Activated naive CD8-positive, alpha-beta T cell treated with anti-CD3 and anti-CD28 coated beads, Interleukin-2, amount 10 ng/mL, durations not matched to agents 7 days and 5 days (primary cell): ENCODE measurements at places on chromosomes 4 and X. TPM values are rescaled to one million over a fixed set of nuclear protein-coding genes. Genes with fewer than 3 reads are reported as not detected.

DNA sequence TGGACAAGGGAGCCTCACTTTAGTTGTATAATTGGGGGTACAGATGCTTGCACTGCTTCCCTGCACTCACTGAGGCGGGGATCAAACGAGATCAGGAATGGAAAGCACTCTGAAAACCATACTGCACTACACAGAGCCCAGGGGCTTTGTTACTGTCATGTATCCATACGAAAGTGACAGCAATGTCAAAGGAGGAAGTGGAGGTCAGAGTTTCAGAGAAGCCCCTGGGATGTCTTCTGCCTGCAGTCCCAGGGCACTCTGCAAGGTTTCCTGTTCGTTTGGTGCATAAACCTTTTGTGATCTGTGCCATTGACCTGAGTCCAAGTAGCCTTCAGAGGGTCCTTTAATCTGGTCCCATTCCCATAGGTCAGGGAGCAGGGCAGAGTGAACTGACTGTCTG lies 31.2 kb downstream of the RNF175 start:
- DNase-seq, result no peak

DNA sequence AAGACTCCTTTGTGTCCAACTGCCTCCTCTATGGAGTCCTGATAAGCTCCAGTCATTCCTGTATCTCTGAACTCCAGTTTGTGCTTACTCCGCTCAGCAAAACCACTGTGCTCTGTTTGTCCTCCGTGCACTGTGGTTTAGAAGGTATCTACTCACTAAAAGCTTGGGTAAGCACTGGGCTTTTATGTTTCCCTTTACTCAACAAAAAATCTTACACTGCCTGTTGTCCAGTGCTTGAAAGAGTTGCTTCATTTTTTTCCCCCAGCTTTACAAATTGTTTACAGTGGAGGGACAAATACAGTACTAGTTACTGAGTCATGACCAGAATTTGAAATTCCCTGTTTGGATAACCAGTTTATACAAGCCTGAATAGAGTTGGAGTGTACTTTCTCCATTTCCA lies 545.3 kb upstream of the FAT1 start:
- no peak for DNase-seq

DNA sequence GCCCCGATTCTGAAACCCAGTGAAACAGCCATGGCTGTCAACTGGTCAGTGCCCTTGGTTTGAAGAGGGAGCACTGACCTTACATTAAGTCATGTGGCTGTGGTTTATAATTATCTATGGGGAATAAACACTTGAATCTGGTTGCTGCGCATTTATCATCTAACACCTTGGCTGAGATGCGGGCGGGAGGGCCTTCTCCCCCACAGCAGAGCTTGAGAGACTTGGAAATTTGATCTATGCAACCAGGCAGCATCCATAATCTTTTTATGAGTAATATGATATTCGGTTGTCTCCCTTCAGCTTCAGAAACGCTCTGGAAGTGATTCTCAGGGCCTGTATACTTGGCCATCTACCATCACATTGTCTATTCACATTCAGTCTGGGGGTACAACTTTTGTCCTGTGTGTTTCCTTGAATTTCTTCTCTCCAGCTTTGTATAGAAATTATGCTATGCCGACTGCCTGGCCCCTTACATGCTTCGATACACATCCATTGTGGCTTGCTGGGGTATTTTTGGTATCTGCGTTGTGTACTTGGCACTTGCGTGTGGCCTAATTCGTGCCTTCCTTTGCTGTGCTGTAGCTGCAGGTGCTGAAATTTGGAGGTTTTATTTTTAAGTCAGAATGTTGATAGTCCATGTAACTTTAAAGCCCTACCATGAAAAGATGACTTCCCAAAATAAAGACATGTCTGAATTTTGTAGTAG lies 321.6 kb downstream of the ARHGAP10 start:
- no peak for DNase-seq

DNA sequence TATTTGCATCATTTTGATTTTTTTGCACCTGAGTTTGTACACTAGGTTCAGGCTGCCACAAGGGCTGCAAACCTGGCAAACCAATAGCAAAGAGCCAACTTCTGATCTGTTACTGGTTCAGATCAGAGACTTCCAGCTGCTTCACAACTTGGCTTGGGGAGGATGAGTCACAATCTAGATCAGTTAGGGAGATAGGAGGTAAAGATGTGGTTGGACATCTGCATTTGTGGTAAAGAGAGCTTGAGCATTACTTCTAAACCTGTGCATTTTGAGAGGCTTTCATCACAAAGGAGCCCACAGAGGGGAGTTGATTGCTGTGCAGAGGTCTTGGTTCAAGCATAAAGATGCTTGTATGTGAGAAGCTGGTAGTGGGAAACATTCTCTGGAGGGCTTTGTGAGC lies 34.5 kb downstream of the LINC00632 start:
- DNase-seq, result no peak

- no peak for DNase-seq
Measured at GRCh38 chrX:74431797-74432196, 10.5 kb downstream of the SLC16A2 start.

- DNase-seq, result no peak
Measured at GRCh38 chrX:107715331-107716117, 60.1 kb downstream of the TSC22D3 start.

DNA sequence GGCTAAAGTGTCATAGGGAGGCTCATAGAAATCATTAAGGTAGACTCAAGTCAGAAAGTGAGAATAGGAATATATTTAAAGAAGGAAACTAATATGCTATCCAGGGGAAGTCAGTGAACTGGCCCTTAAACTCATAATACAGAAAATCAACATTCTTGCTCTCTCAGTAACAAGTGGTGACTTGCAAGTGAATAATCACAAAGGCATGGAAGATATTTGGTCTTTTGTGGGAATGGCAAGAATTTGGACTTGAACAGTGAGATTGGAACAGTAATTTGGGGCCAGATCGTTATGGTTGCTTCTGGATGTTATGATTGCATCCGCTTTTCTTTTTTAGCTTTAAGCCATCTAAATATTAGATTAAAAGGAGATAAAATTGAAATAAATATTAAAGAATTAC lies 103.8 kb downstream of the TBC1D19 start:
- DNase-seq, result no peak

DNA sequence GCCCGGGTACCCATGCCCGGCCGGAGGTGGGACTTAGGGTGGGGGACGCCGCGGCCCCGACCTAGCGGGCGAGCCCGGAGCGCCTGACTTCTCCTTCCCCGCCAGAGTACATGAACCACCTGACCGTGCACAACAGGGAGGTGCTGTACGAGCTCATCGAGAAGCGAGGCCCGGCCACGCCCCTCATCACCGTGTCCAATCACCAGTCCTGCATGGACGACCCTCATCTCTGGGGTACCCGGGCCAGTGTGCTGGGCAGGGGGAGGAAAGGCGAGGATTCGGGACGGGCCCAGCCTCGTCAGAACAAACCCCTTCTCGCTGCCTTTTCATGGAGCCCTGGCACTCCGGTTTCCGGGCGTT lies 622 bp downstream of the TAFAZZIN start:
- peak; percentile 65 for DNase-seq

- DNase-seq, result no peak
Measured at GRCh38 chr4:39963656-39964055, 14.1 kb downstream of the PDS5A start.

DNA sequence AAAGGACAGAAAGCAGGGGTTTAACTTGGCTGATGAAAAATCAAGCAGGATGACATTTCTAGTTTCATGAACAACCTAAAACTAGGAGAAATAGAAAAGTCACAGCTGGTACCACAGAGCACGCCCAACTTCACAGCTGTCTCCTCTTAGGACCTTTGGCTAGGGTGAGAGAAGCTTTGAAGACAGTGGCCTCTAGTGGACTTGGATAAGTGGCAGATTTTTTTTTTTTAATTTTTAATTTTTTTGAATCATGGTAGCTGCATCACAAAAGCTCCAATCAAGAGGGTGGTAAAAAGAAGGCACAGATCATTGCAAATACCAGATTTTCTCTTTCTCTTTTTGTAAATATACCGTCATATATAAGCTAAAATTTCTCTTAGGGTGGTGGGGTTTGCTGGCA lies 20.2 kb upstream of the MAP3K15 start:
- DNase-seq, result no peak

GRCh38 chr4:57333684-57334083 lies 223.5 kb upstream of the IGFBP7 start:
- DNase-seq, result no peak

DNA sequence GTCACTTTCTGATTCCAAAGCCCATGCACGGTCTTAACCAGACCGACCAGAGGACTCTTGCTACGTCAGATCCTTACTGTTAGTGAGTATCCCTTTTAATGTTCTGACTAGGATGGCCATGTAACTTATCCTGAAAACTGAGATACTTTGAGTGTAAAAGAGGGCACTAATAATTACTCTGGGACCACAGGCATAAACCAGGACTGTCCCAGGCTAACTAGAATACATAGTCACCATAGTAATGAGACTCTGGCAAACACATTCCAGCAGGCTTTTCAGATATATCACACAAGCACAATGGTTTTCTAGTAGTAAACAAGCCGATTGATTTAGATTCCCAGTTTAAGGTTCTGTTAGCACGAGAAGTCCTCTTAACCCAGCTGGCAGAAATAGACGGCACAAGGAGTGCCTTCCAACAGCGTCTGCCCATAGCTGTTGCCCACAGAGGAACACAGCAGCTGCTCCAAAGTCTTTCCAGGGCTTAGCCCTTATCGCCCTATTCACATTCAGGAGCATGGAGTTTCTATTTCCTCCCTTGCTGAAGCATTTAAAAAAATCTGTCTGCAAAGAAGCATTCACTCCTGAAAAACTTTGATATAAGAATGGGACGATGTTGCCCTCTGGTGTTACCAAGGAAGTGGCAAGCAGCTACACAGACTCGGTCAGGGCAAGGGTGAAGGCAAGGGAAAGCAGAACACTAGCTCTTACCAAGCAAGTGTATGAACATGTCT lies 92.4 kb downstream of the CXCL13 start:
- no peak for DNase-seq

DNA sequence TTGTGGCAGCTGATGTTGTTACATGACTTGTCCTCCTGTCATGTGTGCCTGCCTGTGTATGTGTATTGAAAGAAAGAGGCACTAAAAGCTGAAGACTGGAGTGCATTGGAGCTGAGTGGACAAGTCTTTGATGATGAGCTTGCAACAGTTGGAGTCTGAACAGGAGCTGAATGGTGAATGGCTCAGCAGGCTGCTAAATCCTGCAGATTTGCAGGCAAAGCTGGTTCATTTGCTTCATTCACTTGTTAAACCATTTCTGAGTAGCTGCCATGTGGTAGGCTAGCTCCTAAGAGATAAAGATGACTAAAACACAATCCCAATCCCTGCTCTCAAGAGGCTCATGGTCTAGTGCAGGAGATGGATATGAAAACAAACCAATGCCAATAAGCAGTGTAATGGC lies 217.3 kb downstream of the CHRDL1 start:
- DNase-seq, result no peak

DNA sequence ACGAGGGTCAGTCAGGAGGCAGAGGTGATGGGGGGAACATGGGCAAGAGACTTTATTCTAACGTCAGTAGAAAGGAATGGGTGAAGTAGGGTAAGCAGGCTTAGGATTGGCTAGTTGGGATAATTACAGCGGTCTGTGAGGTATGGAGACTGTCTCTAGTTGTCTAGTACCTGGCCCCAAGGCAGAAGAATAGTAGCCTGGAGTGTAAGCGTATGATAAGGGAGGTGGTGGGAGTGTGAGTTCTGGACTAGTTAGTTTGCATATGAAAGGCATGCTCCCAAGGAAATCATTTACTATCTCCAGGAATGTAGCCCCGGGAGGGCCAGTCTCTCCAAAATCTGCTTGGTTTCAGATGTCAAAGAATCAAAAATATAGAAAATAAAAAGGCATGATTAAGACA lies 219.6 kb upstream of the ANXA3 start:
- DNase-seq, result no peak

GRCh38 chrX:42241421-42241820 lies 318.1 kb upstream of the CASK start:
- no peak for DNase-seq

- no peak for DNase-seq
Measured at GRCh38 chrX:132144061-132144460, 16.2 kb upstream of the FRMD7 start.

DNA sequence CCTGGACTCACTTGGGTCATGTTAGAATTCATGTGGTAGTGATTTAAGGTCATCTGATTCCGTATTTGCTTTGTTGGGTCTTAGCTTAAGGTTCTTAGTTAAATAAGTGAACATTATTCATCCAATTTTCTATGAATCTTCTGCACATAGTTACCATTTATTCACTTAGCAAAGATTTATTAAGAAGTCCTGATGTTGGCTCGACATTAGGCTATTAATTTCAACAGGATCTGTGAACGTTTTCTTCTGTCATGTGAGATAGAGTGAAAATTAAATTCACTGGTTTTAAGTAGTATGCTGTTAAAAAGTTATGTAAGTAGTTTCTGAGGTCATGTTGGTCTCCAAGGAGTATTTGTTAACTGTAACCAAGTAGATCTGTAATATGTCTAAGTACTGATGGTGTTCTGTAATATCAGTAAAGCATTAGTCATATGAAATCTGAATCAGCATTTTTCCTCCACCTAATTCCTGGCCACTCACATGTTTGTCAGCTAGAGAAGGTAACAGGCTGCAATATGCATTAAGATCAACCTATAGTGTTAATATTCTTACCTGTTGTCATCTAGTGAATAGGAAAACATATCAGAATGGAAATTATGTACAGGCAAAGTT lies 155.6 kb downstream of the PCDH7 start:
- no peak for DNase-seq

Gene PAGE2B
- total RNA-seq, result 1.9 TPM

Gene RS1
- not detected for total RNA-seq

Gene IL2RG
- 389 TPM for total RNA-seq

Gene FTSJ1
- 56.2 TPM for total RNA-seq

Gene VSIG1
- total RNA-seq, result 8.8 TPM

Gene RIPPLY1
- not detected for total RNA-seq
